Fibroblast of lung (primary cell): ENCODE measurements at places on chromosomes 4 and X.
A peak's percentile ranks its signal among the peaks of the same experiment; 100 is the strongest.

DNA sequence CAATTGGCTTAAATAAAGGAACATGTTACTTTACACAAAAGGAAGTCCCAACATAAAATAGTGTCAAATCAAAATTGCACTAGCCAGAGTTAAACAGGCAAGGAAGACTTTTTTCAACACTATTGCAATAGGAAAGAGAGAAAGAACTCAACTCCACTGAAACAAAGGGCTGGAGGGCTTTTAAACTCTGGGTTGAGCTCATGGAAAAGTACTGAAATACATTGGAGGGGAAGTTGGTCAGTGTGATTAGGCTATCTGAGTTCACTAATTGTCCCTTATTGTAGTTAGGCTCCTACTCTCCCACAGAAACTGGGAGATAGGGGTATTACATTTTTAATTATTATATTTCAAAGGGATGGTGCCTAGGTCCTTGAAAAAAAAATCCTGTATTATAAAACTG lies 491.2 kb upstream of the LCORL start:
- no peak for DNase-seq
- H3K27me3 ChIP-seq = no peaks in the 10 kb centered on the region
- H3K4me3 ChIP-seq = no peak overlapping the region
- no peaks in the 10 kb centered on the region for H3K4me1 ChIP-seq
- H3K36me3 ChIP-seq = no peaks in the 10 kb centered on the region
- no peak overlapping the region for H3K27ac ChIP-seq

- H3K4me3 ChIP-seq = no peak overlapping the region
- peaks cover 7% of the 10 kb centered on the region for H3K4me1 ChIP-seq
- peaks cover 2% of the 10 kb centered on the region for H3K36me3 ChIP-seq
- H3K27ac ChIP-seq = no peak overlapping the region
Observed at GRCh38 chrX:130084631-130085237, 25.6 kb downstream of the ELF4 start.

DNA sequence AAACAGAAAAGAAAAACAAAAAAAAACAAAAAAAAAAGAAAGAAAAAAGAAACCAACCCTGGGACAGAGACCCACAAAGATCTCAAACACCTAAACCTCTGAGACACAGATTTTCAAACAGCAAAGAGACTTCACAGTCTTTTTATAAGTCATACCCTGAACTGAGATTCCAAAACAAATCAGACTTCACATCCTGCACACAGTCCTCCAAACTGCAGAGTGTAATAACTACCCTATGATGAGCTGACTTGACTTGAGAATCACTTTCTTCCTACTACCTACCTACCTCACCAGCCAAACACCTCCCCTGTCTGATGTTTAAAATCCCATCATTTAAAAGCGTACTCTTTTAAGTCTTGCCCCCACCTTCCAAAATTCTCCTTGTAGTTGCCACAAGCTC lies 25.2 kb upstream of the GLOD5 start:
- no peak overlapping the region for H3K4me3 ChIP-seq
- no peak for DNase-seq
- H3K36me3 ChIP-seq = no peaks in the 10 kb centered on the region
- no peaks in the 10 kb centered on the region for H3K27me3 ChIP-seq

DNA sequence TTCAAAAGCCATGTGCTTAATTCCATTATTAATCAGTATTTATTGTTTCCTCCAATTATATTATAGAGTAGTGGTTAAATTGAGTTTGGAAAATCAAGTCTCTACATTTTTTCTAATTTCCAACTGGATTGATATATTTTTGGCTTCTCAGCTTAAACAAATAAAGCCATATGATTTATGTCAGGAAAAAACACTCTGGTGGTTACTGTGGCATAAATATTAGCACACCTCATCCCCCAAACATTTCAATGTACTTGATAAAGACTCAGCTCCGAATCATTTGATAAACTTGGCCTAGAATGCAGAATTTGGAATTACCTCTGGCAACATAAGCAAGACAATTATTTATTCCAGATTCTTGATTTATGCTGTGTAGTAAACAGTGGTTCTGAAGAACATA lies 2313.8 kb downstream of the ARAP2 start:
- no peak overlapping the region for H3K27ac ChIP-seq
- H3K27me3 ChIP-seq = no peaks in the 10 kb centered on the region
- no peaks in the 10 kb centered on the region for H3K4me1 ChIP-seq

- no peaks in the 10 kb centered on the region for H3K36me3 ChIP-seq
- H3K27ac ChIP-seq = peak overlapping the region; percentile 63
- H3K27me3 ChIP-seq = no peaks in the 10 kb centered on the region
Observed at GRCh38 chr4:152032722-152033131, 271.9 kb upstream of the GATB start.

DNA sequence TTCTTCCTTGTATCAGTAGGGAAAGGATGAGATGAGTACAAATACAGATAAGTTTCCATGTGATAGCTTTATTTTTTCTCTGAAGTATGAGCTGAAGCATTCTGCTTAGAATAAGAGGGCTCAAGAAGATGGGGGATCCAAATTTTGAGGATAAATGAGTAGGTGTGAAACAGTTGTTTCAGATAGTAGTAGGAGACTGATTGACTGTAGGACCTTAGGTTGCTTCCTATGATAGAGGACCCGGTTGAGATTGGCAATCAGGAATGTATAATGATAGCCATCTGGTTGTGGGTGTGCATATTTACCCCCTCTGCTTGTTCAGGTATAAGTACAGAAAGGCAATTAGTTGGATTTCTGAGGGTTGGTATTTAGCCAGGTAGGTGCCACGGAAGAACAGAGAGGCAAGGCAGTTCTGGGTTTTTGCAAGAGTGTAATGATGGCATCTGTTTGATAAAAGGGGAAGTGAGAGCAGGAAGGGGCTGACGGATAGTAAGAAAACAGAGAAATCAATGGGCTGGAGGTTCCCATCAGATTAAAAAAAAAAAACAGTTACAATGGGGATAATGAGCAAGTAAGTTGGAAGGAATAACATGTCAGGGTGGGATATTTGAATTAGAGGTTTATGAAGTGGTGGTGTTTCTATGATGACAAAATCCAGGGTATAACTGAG lies 13.7 kb downstream of the OCRL start:
- H3K4me1 ChIP-seq = no peaks in the 10 kb centered on the region
- H3K27me3 ChIP-seq = no peaks in the 10 kb centered on the region
- H3K4me3 ChIP-seq = no peak overlapping the region
- DNase-seq = no peak
- no peak overlapping the region for H3K27ac ChIP-seq

DNA sequence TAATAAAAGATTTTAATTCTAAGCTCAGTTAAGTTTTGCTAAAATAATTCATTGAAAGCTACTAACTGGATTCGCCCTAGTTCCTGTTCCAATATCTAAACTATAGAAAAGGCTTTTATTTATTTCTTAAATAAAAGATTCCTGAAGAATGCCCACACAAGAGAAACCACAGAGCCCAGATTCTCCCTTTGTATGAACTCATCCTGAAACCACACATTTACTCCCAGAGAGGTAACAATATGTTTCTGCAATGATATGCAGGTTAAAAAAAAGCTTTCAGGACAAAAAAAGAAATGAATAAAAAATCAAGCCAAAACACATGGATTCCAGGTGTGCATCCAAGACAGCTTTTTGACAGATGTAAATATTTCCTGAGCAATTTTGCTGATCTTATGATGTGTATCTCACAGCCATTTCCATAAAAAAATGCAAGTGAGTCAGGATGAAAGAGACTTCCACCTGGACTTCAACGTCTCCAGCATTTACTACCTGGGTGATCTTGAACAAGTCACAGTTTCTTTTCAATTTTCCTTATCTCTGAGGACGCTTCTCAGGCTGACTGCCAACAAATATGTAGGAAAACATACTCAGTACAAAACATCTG lies 234.4 kb upstream of the FAT1 start:
- no peaks in the 10 kb centered on the region for H3K27me3 ChIP-seq
- no peaks in the 10 kb centered on the region for H3K4me1 ChIP-seq
- H3K27ac ChIP-seq = no peak overlapping the region
- no peak for DNase-seq
- H3K36me3 ChIP-seq = no peaks in the 10 kb centered on the region
- H3K4me3 ChIP-seq = no peak overlapping the region

DNA sequence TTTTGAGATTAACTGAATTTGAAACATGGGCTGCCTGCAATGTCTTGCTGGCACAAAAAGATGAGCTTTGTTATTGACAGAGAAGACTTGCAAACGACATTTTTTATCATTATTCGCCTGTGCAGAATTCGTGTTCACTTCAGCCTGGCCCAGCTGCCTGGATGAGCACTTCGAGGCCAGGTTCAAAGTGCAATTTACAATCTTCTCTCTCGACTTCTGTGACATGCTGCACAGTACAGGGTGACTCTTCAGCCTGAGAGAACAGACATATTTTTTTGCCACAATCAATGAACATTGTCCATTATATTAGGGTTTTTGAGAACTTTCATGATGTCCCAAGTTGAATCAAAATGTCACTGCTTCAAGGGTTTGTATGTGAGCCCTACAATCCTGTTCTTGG lies 616.5 kb downstream of the SMARCA1 start:
- H3K36me3 ChIP-seq = no peaks in the 10 kb centered on the region
- no peaks in the 10 kb centered on the region for H3K27me3 ChIP-seq
- DNase-seq = no peak

GRCh38 chr4:88879991-88880390 lies 177.0 kb downstream of the FAM13A start:
- DNase-seq = peak; percentile 29
- H3K36me3 ChIP-seq = no peaks in the 10 kb centered on the region
- H3K27me3 ChIP-seq = no peaks in the 10 kb centered on the region
- no peaks in the 10 kb centered on the region for H3K4me1 ChIP-seq
- no peak overlapping the region for H3K27ac ChIP-seq

DNA sequence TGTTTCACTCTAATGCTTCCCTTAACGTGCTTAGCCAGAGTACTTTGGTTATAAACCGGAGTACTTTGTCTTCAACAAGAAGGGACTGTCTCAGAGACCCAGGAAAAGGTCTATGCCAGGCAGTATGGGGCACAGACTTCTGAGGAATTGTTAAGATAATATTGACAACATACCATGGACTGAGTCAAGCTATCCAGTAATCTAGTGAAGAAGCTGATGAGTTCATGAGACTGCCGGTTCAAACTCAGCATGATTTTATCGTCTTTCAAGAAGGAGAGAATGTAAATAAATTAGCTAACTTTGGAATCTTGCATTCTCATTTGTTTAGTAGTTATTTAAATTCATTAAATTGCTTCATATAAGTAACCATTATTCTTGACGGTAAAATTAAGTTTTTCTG lies 546.1 kb downstream of the PPP4R3C start:
- H3K27me3 ChIP-seq = no peaks in the 10 kb centered on the region
- H3K27ac ChIP-seq = no peak overlapping the region
- no peaks in the 10 kb centered on the region for H3K4me1 ChIP-seq
- DNase-seq = no peak
- H3K36me3 ChIP-seq = no peaks in the 10 kb centered on the region

DNA sequence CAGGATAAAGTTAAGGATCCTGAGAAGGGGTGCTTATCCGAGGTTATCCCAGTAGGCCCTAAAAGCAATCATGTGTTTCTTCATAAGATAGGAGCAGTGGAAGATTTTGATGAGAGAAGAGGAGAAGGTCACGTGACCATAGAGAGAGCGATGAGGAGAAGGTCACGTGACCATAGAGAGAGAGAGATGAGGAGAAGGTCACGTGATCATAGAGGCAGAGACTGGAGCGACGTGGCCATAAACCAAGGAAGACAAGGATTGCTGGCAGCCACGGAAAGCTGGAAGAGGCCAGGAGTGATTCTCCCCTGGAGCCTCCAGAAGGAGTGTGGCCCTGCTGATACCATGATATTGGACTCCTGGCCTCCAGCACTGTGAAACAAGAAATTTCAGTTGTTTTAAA lies 38.4 kb upstream of the ZNF518B start:
- no peaks in the 10 kb centered on the region for H3K4me1 ChIP-seq
- no peaks in the 10 kb centered on the region for H3K27me3 ChIP-seq
- no peak overlapping the region for H3K4me3 ChIP-seq
- no peaks in the 10 kb centered on the region for H3K36me3 ChIP-seq
- no peak for DNase-seq

DNA sequence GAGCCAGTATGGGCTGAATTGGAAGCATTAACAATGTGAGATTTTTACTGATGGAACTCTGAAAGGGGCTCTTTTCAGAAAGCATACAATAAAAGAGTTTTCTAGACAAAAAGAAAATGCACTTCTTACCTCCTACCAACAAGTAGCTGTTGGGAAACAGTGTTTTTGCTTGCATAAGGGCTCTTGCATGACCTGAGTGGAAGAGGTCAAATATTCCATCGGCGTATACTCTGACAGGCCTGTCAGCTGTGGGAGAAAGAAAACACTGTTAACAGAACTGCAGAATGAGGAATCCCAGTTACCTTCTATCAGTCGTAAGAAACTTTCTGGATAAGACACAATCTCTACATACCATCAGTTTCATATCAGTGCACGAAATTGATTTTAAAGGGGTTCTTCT lies 39.5 kb downstream of the PCYT1B start:
- H3K27ac ChIP-seq = no peak overlapping the region
- H3K4me3 ChIP-seq = no peak overlapping the region
- no peaks in the 10 kb centered on the region for H3K27me3 ChIP-seq
- H3K4me1 ChIP-seq = no peaks in the 10 kb centered on the region
- peak; percentile 39 for DNase-seq
- no peaks in the 10 kb centered on the region for H3K36me3 ChIP-seq

DNA sequence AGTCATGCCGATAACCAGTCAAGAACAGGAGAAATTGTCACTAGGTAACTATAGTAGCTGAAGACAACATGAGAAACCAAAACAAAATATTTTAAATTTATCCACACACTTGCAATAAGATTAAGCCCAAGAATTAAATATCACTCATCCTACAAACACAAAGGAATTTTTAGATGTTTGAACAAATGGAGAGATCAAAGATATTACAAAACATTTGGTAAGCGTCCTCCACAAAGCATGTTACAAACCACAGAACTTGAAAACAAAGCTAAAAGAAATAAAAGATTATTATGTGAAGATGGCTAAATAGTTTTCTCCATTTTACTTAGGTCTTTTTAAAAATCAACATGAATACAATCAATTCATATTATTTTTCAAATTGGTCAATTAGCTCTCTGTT lies 631.9 kb upstream of the INTU start:
- no peaks in the 10 kb centered on the region for H3K36me3 ChIP-seq
- H3K4me3 ChIP-seq = no peak overlapping the region
- H3K4me1 ChIP-seq = no peaks in the 10 kb centered on the region
- no peak overlapping the region for H3K27ac ChIP-seq
- DNase-seq = no peak

DNA sequence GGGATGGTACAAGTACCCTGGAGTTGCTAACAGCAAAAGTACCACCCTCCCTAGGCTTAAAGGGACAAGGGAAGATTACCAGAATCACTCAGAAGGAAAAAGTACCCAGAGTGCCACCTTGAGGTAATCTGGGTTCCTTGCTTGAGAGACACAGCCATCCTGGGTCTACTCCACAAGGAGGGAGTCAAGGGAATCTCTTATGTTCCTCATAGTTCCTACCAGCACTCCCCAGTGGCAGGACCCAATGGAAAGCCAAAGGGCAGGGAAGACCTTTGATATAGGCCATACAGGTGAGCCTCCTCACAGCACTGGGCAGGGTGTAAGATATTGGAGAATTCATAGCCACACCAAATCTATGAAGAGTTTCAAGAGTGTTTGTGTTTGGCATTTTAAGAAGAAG lies 5.7 kb downstream of the IL2 start:
- H3K4me3 ChIP-seq = no peak overlapping the region
- no peaks in the 10 kb centered on the region for H3K4me1 ChIP-seq
- H3K27me3 ChIP-seq = no peaks in the 10 kb centered on the region
- DNase-seq = peak; percentile 33
- H3K27ac ChIP-seq = no peak overlapping the region
- no peaks in the 10 kb centered on the region for H3K36me3 ChIP-seq
